ENCODE measurements at places on chromosomes 4 and X.

- DNase-seq = peak; percentile 70
Observed at GRCh38 chr4:139419388-139419914, 34.5 kb upstream of the RAB33B start.

DNA sequence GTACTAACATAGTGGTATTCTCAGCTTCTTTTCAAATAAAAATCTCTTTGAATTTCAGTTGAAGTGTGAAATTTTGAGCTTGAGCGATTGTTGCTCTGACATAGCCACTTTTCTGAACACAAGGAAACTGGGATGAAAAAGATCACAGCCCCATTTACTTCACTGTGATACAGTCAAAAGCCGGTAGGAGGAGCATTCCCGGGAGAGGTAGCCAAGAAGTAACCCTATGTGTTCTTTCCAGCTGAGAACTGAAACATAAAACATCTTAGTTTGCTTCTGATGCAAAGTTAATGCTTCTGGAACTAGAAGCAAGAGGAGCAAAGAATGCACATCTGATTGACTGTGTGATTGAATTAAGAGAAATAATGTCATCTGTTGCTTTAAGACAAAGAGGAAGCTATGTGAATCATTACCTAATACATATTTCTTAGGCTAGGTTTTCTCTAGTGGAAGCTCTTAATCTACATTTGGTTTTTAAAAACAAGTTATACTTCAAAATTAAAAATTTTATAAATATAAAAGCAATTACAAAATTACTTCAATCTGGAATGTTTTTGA is 88.3 kb upstream of the UNC5C start:
- DNase-seq = no peak

- DNase-seq = no peak
Observed at GRCh38 chrX:103248553-103248952, 6.4 kb downstream of the TCEAL8 start.

GRCh38 chrX:148929686-148930085 is 429.3 kb downstream of the AFF2 start:
- DNase-seq = no peak

DNA sequence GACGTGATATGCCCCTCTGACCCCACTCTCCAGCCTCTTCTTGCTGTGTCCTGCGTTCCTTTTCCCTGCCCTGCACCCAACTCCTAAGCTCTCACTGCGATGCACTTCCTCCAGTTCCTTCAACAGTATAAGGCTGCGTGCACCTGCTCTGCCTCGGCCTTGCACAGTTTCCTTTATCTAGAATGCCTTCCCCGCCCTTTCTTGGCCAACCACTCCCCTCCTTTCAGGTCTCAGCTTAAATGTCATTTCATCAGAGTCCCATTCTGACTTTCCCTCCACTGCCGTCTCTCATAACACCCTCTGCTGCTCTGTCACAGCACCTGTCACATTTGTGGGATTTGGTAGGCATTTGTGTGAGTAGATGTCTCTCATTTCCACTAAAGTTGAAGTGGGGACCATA is 58.4 kb upstream of the NEIL3 start:
- peak; percentile 15 for DNase-seq

GRCh38 chrX:49165901-49166881 is 3.6 kb downstream of the MAGIX start:
- peak; percentile 85 for DNase-seq

GRCh38 chrX:121356139-121356849 is 308.9 kb downstream of the GLUD2 start:
- no peak for DNase-seq

DNA sequence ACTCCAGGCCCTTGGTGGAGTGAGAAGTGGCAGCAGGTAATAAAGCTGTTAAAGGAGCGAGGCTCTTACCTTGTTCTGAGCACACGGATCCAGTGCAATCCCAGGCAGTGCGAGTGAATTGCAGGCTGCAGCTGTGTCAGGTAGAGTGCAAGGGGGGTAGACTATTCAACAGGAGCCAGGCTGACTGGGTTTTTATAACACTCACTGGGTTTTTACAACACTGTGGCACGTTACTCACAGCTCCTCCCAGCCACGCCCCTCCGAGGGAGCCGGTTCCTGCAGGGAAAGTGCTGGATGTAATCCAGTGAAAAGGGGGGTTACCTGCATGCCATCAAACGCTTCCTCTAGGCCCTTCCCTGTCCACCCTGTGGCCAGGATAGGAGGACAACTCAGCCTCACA is 358 bp downstream of the FGFBP1 start:
- no peak for DNase-seq

DNA sequence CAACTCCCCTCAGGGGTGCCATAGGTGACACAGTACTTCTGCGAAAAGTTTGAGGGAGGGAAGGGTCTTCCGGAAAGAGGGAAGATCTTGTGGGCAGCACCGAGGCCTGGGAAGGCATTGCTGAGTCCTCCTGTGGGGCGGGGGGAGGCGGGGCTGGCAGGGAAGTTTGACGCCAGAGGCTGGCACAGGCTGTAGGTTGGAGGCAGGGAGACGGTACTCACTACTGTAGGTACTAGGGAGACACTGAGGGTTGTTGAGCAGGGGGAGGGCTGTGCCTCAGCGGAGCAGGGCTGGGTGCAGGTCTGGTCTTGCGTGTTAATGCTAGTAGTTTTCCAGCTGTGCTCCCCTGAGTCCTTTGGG is 23.3 kb upstream of the PSAPL1 start:
- no peak for DNase-seq

DNA sequence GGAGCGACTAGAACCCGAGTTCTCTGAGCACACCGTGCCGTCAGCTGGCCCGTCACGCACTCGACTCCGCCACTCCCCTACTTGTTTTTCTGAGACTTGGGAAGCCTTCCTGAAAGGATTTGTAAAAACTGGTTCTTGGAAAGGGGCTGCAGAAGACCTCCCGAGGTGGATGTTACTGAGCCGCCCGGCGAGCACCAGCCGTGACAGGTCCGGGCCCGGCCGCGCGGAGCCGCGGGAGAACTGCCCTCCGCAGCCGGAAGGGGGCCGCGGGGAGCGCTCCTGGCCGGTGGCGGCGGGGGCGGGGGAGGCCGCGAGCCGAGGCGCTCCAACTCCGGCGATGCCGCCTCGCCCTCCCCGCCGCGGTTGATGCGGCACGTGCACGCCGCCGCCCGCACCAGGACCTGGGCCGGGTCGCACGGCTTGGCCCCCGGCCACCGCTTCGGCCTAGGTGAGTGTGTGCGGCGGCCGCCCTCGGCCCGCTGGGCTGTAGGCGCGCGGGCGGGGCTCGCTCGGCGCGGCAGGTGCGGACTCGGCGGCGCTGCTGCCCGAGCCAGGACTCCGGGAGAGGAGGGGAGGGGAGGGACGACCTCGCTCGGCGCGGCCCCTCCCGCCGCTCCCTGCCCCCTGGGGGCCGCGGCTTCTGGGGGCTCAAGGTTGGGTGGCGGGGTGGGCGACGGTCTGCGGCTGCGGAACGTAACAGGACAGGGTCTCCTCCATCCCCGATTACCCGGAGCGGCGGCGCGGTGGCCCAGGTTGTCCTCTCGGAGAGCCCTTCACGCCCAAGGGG is 1.7 kb downstream of the SPRY1 start:
- peak; percentile 88 for DNase-seq

- DNase-seq = no peak
Observed at GRCh38 chrX:44621078-44621477, 78.4 kb upstream of the FUNDC1 start.

DNA sequence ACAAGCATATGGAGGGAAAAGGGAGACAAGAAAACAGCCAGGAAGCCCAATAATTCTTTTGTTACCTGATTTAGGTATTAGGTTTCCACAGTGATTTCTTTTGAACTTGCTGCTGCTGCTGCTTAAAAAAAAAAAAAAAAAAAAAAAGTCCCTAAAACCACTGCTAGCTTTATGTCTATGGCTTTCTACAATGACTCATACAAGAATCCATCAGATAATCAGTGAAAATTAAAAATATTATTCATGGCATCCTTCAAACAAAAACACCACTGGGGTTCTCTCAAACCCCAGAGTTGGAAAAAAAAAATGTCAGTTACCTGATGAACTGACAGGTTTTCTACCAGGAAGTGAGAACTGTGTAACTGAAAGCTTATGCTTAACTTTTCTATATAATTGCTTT is 14.3 kb downstream of the EPHA5 start:
- DNase-seq = no peak

GRCh38 chr4:156475322-156475721 is 496.3 kb downstream of the PDGFC start:
- DNase-seq = no peak

- no peak for DNase-seq
Observed at GRCh38 chrX:42117318-42117717, 194.0 kb upstream of the CASK start.

DNA sequence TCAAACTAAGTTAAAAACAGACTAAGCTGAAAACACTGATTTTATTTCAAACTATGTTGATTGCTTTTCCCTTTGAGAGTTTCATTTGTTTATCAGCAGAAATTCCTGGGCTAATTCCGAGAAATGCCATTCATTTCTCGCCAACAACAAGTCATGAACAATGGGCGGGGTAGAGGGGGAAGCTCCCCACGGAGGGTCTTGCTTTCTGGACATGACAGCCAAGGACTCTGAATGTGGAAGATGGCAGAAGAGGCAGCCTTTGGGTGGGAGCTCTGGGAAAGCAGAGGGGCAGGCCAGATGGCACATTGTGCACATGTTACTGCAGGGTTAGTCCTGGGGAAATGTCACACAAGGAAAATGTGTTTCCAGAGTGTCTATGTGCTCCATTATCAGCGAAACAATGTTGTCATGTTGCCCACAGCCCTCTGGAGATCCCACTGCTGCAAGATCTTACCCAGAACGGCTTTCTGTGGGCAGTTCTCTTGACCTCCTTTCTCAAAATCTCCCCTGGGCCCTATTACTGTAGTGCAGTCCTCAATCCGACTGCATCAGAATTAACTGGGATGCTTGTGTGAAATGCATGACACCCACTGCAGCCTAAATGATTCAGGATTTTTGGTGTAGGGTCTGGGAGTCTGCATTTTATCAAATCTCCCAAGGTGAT is 45.0 kb downstream of the CHRDL1 start:
- no peak for DNase-seq

- no peak for DNase-seq
Observed at GRCh38 chrX:54030329-54030728, 13.9 kb downstream of the PHF8 start.

DNA sequence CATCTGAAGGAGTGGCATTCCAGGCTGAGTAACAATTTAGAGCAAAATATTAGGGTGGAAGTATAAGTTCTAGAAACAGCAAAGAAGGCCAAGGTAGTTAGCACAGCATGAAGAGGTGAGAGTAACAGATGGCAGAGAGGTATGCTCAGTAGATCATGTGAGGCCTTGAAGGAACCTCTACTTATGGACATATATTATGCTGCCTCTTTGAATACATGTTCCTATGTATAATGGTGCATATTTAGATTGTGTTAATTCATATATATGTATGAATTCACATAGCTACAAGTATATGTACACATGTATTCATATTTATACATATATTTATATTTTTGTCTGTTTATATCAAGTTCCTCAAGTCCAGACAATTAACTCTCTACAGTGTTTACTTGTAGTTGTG is 355.2 kb downstream of the KCTD8 start:
- no peak for DNase-seq

GRCh38 chrX:127574829-127575228 is 477.4 kb downstream of the ACTRT1 start:
- DNase-seq = no peak

DNA sequence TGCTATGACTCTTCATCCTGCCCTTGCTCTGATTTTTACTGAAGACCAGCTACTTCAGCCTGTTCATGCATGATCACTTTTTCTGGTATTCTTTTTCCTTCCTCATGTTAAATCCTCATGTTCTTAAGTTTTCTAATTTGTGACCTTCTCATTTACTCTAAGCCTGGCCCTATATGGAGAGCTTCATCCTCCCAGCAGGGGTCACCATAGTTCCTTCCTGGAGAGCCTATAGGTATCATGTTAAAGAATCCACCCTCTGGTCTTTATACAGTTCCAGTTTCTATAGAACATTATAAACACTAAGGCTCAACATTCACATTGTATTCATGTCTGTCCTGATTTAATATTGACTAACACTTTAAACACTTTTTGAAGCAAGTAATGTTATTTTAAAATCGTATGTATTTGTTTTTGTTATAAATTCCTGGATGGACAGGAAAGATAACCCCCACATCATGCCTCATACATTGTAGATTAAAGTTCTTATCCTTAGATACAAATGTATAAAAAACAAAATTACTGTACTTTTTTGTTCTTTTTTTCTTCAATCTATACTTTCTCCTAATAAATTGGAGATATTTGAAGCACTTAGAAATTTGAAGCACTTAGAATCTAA is 53.8 kb upstream of the OTUD4 start:
- DNase-seq = peak; percentile 58

DNA sequence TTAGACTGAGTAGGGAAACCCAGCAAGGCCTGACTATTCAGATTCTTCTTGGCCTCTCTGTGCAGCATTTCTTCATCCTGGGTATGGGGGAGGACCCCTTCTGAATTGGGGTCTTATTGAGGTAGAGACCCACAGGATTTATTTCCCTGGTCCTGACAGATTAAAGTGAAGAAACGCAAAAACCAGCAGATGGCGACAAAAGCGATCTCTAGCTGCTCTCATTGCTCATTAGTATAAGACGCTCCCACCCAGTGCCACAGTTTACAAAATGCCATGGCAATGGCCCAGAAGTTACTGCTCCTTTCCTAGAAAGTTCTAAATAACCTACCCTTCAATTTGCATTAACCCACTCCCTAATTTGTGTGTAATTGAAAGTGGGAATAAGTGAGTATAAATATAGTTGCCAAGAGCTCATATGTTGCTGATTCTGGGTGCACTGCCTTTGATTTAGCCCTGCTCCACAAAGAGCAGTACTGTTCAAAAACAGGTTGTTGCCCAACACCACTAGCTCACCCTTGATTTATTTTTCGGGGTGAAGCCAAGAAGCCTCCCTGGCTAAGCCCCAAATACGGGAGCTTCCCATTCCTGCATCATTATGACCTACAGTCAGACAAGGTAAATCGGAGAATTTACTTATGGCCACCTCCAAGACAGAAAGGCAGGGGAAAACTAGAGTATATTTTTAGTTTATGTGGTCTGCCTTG is 3.7 kb upstream of the BEX4 start:
- peak; percentile 22 for DNase-seq

GRCh38 chr4:4633431-4633830 is 91.6 kb upstream of the STX18 start:
- DNase-seq = no peak

DNA sequence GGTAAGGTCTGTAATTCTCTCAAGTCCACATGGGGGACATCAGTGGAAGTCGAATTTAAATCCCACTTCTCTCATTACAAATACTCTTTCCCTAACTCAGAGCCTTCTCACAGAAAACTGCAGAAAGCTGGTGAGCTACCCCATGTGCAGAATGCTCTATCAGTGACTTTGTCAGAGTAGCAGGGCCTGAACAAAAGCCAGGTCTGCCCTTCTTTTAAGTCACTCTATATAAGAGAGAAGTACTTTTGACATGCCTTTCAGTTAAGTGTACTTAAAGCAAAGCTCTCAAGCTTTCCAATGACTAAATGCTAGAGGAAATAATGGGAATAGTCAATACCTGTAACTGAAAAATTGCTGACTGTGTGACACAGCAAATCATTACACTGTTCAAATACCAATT is 323.1 kb downstream of the KCNIP4 start:
- no peak for DNase-seq

DNA sequence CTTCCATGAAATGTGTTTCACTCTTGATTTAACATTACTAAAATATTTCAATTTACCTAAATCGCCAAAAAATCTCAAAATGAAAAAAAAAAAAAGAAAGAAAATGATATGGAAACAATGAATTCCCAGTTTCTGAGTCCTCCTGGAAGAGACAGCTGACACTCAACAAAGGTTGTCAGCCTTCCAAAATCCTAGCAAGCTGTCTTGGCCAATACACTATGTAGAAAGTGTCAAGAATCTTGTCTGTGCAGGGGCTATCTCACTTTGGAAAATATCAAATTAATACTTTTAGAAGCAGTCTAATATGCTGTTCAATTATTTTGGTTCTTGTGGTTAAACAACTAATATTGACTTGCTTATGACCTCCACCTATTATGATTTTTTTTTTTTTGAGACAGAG is 8.7 kb downstream of the DKK2 start:
- DNase-seq = no peak

Measured in stimulated activated naive CD8-positive, alpha-beta T cell treated with anti-CD3 and anti-CD28 coated beads, Interleukin-15, amount 100 ng/mL, for 72 hours (primary cell).